ENCODE measurements at places on chromosomes 1 and 21. TPM values are rescaled to one million over a fixed set of nuclear protein-coding genes. Genes with fewer than 3 reads are reported as not detected.

DNA sequence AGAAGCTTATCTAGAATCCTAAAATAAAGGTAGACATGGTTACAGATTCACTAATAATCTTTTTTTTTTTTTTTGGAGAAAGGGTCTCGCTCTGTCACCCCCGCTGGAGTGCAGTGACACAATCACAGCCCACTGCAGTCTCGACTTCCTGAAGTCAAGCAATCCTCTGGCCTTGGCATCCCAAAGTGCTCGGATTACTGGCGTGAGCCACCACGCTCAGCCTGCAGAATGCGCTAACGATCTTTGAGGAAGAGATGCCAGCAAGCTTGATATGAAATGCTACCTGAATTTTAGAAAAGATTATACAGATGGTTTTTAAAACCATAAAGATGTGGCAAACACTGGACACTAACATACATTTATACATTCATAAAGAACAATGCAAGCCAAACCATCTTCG is 4.1 kb upstream of the GNPAT start:
- DNase-seq, result no peak

- DNase-seq, result no peak
These were observed 8.7 kb downstream of the ACAP3 start for GRCh38 chr1:1298861-1299685.

- no peak for DNase-seq
These were observed 9.1 kb downstream of the NES start for GRCh38 chr1:156667968-156668709.

Gene NHLH1
- not detected for total RNA-seq
